ENCODE measurements at places on chromosomes 12 and 14.
A peak's percentile ranks its signal among the peaks of the same experiment; 100 is the strongest.

DNA sequence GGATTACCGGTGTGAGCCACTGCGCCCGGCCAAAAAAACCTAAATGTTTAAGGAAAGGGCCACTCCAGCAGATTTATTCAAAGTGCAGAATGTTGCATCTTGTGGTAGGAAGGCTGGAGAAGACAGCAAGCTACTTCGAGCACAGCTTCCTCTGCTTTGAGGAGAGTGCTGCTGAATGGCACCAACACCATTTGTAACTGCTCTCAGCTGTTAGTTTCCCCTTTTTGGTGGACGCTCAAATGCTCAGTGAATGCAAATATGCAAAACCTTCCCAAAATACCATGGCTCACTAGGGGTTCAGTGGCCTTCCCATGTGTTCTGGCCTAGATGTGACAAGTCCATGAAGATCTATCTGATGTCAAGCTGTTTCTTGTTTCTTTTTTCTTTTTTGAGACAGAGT lies 2.9 kb upstream of the TDRD9 start:
- no peak for DNase-seq

GRCh38 chr12:26937443-26937862 lies 328 bp downstream of the INTS13 start:
- no peak for DNase-seq

GRCh38 chr12:26030371-26030770 lies 71.9 kb downstream of the RASSF8 start:
- DNase-seq: no peak

- no peak for DNase-seq
These were observed at the start of gene FLRT2 for GRCh38 chr14:85529803-85530574. Gene FLRT2, plus strand, starts transcription at chr14:85530144. Its CDS starts 91,371 bp downstream, at chr14:85621515.

- no peak for DNase-seq
These were observed 1.1 kb downstream of the CD63 start for GRCh38 chr12:55727643-55728185.

GRCh38 chr12:106147956-106148355 lies 9.2 kb upstream of the NUAK1 start:
- DNase-seq: no peak

DNA sequence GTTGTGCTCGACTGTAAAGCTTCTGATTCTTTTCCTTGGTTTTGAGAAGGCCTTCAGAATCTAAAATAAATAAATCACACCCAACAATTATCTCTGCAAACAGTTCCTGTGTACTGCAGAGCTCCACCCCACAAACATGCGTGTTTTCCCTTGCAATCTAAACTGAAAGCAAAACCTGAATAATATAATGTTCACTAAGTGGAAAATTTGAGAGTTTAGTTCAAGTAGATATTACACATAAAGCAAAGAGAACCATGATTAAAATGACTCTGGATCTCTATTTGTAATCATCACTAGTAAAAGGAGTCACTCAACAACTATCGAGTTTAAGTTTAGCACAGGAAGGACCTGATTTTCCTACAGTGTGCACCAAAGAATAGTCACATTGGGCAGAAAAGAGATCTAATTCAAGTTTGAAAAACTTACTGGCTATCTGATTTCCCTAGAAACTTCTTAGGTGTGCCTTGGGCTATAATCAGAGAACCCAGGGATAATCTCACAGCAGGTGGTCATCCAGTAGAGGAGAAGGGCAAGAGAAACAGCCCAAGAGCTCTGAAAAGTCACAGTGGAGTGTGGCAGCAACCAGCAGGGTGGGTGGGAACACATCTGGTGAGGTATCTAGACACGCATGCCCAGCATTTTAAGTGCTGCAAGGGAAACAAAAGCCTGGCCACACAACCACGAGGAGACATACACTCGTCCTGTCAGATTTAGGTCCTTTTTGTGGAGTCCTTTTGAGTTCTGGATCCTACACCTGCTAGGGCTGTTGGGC lies 25.4 kb downstream of the ATG14 start:
- peak; percentile 24 for DNase-seq

- peak; percentile 70 for DNase-seq
These were observed 5.9 kb upstream of the GDF11 start for GRCh38 chr12:55736780-55737580.

DNA sequence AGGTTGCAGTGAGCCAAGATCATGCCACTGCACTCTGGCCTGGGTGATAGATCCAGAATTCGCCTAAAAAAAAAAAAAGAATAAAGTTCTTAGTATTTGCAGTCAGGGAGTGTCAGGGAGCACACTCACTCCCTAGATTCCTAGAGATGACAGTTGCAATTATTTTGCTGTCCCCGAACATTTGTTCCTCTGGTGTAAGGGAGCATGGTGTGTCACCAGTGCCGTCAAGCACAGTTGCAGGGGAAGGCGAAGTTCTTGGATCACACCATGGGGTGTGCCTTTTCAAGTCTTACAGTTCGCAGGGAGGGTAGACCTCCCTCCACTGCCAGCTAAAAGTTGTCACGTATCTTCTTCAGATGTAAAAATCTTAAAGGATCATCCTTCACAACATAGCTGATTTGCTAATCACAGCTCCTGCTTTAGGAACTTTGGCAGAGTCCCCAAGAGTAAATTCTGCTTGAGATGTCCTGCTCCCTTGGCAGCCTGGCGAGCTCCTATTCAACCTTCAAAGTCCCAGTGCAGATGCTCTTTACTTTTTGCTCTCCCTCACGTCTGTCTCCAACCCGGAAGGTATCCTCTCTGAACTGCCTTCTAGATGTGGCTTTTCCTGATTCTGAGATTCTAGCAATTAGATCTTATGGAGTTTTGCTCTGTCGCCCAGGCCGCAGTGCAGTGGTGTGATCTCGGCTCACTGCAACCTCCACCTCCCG lies 11.3 kb downstream of the ACACB start:
- DNase-seq: no peak

DNA sequence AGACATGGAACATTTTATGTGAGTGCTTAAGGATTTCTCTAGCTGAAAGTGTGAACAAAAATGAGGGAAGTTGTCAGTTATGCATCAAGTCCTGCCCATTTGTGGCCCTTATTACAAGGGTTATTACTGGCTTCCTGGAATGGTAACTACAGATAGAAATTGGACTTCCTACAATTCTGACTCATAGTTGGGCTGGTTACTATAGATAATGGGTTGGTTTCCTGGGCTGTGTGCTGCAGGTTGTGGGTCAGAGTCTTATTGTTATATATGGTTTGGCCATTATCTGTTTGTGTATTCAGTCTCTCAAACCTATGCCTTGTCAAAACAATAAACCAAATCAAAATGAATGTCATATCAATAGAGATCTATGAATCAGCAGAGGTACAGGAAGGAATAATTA lies 313.7 kb downstream of the ADAMTS20 start:
- DNase-seq: no peak

GRCh38 chr12:109125791-109126190 lies 9.4 kb downstream of the ACACB start:
- DNase-seq: no peak

GRCh38 chr12:96457191-96457930 lies 32.0 kb upstream of the CFAP54 start:
- no peak for DNase-seq

- DNase-seq: no peak
These were observed 203.5 kb downstream of the MYRFL start for GRCh38 chr12:70028515-70028914.

DNA sequence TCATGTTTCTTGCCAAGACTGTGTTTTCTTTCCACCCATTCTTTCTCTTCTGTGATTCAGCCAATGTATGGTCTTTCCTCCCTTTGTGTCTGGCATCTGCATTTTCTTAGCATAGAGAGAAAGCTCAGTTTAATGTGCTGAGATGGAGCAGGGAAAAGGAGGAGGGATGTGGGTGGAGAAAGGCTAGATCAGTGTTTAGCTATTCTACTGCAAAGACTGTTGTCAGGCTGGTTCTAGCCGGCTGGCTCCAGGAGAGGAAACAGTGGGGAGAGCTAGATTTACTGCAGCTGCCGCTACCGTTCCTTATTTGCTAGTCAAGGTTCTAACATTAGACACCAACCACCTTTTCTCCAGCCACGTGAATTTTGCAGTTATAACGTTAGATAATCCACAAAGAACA lies 5.2 kb upstream of the RIMKLB start:
- no peak for DNase-seq

DNA sequence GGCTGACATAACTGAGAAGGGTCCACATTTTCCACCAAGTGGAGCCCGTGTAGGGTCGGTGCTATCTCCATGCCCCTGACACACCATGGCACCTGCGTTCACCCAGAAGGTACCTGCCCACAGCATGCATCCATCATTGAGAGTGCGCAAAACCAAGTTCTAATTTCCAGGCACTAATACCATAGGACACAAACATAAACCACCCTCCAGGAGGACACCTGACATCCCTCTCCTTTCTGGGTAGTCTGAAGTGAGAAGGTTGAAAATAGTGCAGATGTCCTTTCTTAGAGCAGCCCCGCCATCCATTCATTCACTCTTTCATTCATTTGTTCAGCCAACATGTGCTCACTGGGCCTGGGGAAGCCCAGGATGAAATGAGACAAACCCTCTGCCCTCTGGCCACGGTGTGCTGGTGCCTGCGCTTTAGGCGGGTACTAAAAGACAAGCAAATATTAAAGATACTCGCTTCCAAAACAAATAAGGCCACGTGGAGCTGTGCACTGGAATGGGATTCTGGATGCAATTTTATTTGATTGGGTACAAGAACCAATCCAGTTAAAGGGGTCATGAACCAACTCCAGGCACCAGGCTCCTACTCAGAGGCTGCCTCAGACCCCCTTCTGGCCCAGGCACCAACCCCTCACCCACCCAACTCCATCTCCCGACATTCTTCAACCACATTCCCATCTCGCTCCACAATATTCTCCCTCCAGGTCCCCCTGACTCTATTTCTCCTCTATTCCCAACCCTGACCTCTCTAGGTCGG lies 1.2 kb downstream of the TTC7B start:
- no peak for DNase-seq

GRCh38 chr12:117417004-117417403 lies 55.6 kb upstream of the NOS1 start:
- no peak for DNase-seq

DNA sequence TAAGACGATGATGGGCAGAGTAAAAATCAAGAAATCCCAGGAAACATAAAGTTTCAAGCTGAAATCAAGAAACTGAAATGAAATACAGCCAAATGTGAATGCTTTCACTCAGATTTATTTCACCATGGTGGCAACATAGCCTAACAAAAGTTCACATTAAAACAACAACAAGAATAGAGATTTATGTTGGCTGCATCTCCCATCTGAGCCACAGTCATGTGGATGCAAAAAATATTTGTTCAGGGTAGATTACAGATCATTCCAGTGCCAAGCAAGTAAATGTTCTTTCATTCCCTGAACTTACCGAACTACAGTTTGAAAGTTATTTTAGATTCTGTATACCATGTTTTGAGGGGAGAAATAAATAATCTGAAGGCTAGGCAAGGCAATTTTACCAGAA lies 159.9 kb upstream of the TMTC1 start:
- DNase-seq: no peak

DNA sequence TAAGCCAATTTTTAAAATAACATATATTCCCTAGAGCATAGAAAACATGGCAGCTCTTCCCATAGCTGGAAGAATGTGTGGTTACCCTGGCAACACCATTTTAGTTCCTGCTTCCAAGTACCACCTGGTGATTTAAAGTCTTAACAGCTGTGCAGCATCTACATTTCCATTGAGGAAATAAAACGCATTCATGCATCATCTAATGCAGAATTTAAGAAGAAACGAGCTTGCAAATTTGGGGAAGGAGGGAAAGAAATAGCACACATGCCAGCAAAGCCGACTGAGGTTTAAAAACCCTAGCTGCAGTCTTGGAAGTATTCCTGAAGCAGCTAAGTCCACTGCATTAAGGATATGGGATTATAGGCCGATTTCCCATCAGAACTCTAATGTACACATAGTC lies 22.8 kb upstream of the SLC38A2 start:
- no peak for DNase-seq

- no peak for DNase-seq
These were observed 90.8 kb downstream of the PRKAB1 start for GRCh38 chr12:119758722-119759121.

GRCh38 chr14:61644175-61644574 lies 51.1 kb upstream of the HIF1A start:
- DNase-seq: no peak

DNA sequence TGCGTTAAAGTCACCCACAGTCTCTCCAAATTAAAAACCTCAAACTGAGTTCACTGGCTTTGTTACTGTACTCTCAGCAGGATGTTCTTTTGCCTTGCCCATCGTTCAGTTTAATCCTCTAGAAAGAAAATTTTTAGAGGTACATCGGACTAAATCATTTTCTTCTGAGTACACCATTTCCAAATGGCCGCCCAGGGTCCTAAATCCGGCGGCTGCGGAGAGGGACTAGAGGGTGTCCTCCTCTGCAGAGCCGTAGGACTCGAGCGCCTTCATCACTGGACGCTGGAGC lies 1.4 kb downstream of the LIN7A start:
- no peak for DNase-seq

DNA sequence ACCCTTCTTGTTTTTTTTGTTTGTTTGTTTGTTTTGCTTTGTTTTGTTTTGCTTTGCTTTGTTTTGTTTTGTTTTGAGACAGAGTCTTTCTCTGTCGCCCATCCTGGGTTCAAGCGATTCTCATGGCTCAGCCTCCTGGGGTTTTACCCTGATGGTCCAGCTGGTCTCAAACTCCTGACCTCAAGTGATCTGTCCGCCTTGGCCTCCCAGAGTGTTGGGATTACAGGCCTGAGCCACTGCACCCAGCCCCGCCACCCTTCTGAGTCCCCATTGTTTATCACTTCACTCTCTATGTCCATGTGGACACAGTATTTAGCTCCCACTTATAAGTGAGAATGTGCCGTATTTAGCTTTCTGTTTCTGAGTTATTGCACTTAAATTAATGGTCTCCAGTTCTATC lies 36.9 kb upstream of the BICD1 start:
- DNase-seq: no peak

- no peak for DNase-seq
These were observed 12.9 kb upstream of the RNASE12 start for GRCh38 chr14:20603813-20604690.

DNA sequence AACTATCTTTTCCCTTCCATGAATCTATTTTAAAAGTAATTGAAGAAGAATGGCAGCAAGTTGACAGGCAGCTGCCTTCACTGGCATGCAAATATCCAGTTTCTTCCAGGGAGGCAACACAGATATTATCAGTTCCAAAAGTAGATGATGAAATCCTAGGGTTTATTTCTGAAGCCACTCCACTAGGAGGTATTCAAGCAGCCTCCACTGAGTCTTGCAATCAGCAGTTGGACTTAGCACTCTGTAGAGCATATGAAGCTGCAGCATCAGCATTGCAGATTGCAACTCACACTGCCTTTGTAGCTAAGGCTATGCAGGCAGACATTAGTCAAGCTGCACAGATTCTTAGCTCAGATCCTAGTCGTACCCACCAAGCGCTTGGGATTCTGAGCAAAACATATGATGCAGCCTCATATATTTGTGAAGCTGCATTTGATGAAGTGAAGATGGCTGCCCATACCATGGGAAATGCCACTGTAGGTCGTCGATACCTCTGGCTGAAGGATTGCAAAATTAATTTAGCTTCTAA lies 18.4 kb downstream of the TMPO start:
- no peak for DNase-seq

All from CD4-positive, alpha-beta T cell treated with Interleukin-21 for 1 hour (primary cell).